Stimulated activated CD8-positive, alpha-beta memory T cell treated with anti-CD3 and anti-CD28 coated beads, Interleukin-2, amount 100 ng/mL, for 1 hour (primary cell): ENCODE measurements at places on chromosomes 2 and 18.

- no peak for DNase-seq
These were observed 191.7 kb downstream of the ANKRD36C start for GRCh38 chr2:95799892-95800291.

DNA sequence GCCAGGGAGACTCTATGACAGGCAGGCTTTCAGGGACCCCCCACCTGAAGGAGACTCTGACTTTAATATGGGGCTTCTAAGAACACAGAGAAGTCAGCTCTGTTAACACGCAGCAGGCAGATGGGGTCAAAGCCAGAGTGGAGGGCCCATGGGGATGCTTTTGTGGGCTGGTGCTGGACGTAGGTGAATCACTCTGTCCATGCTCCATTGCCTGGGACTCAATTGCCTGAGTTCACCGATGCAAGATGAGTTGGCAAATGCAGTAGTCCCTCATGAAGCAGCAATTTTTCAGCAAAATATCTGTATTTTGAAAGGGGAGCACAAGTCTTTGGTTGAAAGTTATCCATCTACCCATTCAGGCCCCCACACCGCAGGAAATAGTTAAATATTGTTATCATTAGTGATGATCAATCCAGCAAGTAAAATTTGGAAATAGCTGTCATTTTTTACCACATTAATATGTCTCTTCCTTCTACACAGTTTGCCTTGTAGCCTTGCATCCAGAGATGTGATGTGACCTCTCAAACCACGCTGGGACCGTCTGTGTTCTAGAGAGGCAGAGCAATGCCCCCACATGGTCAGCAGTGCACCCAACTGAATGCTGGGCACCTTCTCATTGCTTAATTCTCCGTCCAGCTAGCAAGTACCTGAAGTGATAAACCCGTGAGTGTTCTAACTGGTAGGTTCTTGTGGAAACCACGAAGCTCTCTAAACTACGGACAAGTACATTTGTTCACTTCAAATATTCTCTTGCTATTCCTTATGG lies 34.8 kb upstream of the FAM110C start:
- no peak for DNase-seq

DNA sequence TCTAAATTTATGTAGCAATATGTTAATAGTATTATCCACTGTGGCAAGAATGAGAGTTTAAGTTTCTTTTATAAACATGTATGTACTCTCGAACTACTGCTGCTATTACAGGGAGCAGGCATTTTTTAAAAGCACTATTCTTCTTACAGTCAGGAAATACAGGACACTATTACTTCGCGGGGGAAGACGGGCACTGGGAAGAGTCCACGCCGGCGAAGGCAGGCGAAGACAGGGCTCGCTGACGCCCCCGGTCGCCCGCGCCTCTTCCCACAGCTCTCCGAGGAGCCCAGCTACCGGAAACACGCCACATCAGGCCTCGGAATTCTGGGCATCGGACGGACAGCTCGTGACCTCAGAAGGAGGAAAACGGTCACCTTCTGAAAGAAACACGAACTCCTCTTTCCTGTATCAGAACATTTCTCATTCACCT lies 90.2 kb downstream of the FAM161A start:
- no peak for DNase-seq

- no peak for DNase-seq
These were observed 168.6 kb downstream of the SS18 start for GRCh38 chr18:25921677-25922421.

GRCh38 chr2:65992198-65992554 lies 442.7 kb upstream of the MEIS1 start:
- no peak for DNase-seq

- no peak for DNase-seq
These were observed 155.4 kb upstream of the FSIP2 start for GRCh38 chr2:185583058-185583816.

DNA sequence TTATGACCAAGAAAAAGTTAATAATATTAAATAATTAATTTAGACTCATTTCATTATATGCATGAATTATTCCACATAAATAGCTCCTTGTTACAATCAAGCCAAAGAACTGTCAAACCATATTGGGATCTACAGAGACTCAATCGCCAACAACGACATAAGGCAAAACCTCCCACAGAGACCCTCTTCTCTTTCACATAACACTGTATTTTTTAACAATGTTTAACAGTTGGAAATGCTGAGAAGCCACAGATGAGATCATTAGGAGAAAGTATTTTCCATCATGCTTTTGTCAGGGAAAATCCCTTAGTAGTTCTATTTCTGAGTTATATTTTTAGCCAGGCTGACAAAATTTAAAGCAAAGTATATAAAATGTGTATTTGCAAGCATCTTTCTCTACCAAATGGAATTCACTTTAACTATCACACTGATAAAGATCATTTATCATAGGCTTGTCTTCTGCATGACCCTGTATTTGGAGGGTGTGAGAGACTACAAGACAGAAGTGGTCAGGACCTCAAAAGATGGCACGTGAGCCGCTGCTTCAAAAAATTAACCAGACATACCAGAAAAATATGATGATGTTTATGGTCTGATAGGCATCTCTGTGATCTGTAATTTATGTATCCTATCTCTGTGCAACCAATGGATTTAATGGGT lies 383.8 kb downstream of the NRXN1 start:
- no peak for DNase-seq

- DNase-seq = no peak
These were observed 127.3 kb downstream of the UPP2 start for GRCh38 chr2:158228943-158229508.

GRCh38 chr2:50791271-50791670 lies 240.7 kb downstream of the NRXN1 start:
- DNase-seq = no peak
